ENCODE measurements at places on chromosomes 1 and 21. TPM values are rescaled to one million over a fixed set of nuclear protein-coding genes. Genes with fewer than 3 reads are reported as not detected.

- no peak for DNase-seq
- H3K27ac ChIP-seq = no peak overlapping the region
- H3K27me3 ChIP-seq = no peaks in the 10 kb centered on the region
- no peaks in the 10 kb centered on the region for H3K36me3 ChIP-seq
- H3K4me1 ChIP-seq = no peaks in the 10 kb centered on the region
Observed at GRCh38 chr1:14725695-14726094, 127.2 kb downstream of the KAZN start.

GRCh38 chr1:237098541-237098940, 56.6 kb downstream of the RYR2 start:
- no peaks in the 10 kb centered on the region for H3K4me1 ChIP-seq
- no peak overlapping the region for H3K4me3 ChIP-seq
- no peak overlapping the region for H3K27ac ChIP-seq

GRCh38 chr1:203320591-203321272, 15.4 kb downstream of the BTG2 start:
- H3K27me3 ChIP-seq = no peaks in the 10 kb centered on the region
- H3K4me1 ChIP-seq = peaks cover 73% of the 10 kb centered on the region
- peak overlapping the region; percentile 45 for H3K4me3 ChIP-seq
- DNase-seq = peak; percentile 95
- H3K36me3 ChIP-seq = no peaks in the 10 kb centered on the region

DNA sequence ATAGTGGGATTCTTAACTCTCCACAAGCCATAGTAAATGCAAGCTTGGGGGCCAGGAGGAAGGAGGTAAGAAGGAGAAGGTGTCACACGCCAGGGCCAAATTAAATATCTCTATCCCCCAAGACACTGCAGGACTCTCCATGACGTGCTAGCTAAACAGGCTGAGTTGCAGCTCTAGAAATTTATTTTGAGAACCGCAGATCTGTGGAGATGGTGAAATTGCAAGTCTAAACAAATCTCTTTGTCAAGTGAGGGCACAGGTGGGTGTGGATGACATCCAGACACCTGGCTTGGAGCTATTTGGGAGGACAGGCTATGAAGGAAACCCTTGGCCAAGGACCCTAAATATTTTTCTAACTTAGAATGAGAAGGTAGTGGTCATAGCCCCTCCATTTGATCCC, 39.5 kb upstream of the USP1 start:
- no peak for DNase-seq
- H3K27me3 ChIP-seq = no peaks in the 10 kb centered on the region
- no peak overlapping the region for H3K4me3 ChIP-seq
- no peak overlapping the region for H3K27ac ChIP-seq
- H3K4me1 ChIP-seq = no peaks in the 10 kb centered on the region

Gene TMEM54
- total RNA-seq = not detected

Measured in CD4-positive, CD25-positive, alpha-beta regulatory T cell (primary cell).